ENCODE measurements at places on chromosomes 16 and 17.

DNA sequence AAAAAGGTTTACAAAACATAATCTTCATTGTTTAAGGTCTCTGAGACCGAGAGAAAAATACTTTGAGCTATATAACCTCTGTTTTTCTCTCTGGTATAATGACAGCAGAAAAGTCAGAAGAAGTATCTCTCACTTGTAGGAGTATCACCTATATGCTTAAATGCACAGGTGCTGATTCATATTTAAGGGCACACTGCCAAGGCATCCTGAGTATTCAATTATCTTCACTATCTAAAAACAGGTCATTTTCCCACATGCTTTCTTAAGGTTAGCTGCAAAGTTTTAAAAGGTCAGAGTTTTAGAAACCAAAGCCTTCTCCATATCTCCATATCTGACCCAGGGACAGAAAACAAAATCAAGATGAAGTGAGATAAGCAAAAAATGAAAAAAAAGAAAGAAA, 99.3 kb upstream of the C17orf78 start:
- no peak for DNase-seq

- DNase-seq, result no peak
Measured at GRCh38 chr17:41486809-41487530, 2.7 kb downstream of the KRT36 start.

GRCh38 chr17:37391146-37391545, 15.4 kb downstream of the C17orf78 start:
- DNase-seq, result no peak

- no peak for DNase-seq
Measured at GRCh38 chr16:73028721-73029361, 19.1 kb downstream of the ZFHX3 start.

DNA sequence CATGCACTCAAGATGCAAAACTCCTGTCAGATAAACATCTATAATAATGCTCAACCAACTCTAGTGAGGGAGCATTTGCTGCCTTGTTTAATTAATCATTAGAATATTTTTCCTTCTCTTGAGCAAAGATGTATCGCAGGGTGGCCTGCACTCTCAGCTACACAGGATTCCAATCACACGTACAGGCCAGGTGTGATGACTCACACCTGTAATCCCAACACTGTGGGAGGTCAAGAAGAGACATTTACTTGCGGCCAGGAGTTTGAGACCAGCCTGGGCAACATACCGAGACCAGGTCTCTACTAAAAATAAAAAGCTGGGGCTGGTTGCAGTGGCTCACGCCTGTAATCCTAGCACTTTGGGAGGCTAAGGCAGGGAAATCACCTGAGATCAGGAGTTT, 49.1 kb downstream of the ARHGAP17 start:
- DNase-seq, result no peak

DNA sequence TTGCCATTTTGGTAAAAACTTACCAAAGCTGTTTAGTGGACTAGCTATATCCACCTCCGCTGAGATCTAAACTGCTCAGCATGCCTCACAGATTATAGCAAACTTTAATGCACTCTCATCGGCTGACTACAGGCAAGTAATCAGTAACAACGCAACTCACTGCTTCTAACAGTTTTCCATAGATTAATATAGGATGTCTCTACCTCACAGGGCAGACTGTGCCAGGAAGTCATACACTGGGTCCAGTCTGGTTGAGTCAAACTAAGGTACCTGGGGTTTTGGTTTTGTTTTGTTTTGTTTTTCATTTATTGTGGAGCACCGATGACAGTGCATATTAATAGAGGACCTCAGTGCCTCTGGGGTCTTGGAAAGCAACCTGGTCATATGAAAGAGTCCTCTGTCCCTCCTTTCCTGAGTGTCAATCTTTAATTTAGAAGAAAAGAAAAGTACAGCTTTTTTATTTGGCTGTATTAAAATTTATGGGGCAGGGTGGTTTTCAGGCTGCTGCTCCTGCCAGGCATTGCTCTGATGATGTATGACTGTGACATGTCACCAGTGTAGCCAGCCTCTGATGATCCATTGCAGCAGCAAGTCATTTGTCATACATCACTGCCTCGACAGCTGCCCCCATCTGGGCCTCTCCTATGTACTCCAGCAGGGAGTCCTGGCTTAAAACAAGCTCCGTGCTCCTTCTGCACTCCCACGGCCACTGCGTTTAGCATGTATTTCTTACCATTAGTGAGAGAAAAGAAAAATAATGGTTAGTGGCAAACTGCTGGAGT, 854.1 kb downstream of the KCNJ2 start:
- no peak for DNase-seq

DNA sequence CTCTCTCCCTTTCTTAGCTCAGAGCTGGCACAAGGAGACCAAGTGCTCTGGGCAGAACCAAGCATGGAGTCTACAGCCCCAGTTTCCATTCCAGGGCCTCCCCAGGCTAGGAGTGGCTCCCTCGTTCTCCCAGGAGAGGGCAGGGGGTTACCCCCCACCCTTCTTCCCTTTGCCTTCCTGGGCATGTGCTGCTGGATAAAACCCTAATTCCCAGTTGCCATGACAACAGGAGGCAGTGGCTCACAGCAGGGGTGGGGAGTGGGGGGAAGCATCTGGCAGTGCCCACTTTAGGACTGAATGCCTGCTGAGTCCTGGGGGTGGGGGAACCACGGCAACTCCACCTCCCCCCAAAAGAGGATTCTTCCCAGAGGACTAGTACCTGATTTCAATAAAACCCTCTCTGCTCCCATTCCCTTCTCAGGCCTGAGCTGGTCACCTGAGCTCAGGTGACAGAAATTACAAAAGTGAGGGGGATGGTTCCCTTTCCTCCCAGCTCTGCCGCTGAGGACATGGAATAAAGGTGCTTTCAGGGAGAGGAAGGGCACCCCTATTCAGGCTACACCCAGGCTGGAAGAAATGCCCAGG, 1.8 kb downstream of the MPP2 start:
- DNase-seq, result no peak

GRCh38 chr17:35342276-35342675, 31.1 kb downstream of the SLFN11 start:
- DNase-seq, result no peak

DNA sequence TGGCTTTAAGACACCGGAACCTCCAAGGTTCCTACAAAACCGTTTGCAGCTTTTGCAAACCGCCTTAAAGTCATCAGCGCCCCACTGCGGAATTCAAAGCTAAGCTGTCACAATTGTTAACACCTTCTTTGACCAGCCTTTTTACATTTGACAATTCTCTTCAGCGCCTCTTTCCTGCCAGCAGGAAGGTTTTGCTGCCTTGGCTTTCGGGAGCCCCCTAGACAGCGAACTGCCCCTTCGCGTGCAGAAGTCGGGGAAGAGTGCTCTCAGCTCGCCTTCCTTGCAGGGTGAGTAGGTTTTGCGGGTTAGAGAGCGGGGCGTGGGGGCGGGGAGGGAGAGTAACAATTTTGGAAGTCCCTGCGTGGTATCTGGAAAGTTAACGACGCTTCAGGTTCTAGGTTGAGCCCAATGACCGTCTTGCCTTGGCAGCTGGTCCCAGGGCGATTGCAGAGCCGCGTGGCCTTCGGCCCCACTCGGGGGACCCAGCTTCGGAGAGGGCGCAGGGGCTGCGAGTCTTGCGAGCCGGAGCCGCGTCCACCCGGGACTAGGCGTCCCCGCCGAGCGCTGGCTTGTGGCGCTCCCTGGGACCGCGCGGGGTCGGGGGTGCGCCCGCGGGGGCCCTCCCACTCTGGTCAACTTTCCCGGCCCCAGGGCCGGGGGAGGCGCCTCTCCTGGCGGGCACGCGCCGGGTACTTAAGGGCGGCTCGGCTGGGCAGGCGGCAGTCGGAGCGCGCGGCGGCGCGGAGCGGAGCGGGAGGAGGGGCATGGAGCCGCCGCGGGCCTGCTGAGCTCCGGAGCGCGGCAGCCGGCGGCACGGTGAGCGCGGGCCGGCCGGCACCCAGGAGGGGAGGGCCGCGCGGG, at the start of gene HAS3:
HAS3 (plus strand) TSS at position 153 of the 861 bp plus-strand sequence. CDS start 3,743 bp downstream, outside the sequence.
- DNase-seq, result no peak

GRCh38 chr16:1706386-1707192, 594 bp downstream of the MAPK8IP3 start:
- no peak for DNase-seq

DNA sequence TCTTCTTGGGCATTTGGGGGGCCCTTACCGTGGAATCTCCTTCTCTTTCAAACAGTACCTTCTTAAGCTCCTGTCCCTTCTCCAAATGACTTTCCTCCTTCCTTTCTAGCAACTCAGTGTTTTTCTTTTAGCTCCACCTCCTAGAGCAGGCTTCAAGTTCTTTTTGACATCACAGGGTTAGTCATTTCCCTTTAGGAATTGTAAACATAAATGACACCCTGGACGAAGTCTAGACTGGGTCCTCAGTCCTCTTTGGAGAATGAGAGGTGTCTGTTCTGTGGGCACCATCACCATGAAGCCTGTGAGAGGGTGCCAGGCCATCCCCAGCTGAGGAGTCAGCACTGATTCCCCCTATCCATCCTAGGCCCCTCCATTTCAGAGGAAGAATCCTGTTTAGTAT, 94.7 kb downstream of the SALL1 start:
- DNase-seq, result no peak

DNA sequence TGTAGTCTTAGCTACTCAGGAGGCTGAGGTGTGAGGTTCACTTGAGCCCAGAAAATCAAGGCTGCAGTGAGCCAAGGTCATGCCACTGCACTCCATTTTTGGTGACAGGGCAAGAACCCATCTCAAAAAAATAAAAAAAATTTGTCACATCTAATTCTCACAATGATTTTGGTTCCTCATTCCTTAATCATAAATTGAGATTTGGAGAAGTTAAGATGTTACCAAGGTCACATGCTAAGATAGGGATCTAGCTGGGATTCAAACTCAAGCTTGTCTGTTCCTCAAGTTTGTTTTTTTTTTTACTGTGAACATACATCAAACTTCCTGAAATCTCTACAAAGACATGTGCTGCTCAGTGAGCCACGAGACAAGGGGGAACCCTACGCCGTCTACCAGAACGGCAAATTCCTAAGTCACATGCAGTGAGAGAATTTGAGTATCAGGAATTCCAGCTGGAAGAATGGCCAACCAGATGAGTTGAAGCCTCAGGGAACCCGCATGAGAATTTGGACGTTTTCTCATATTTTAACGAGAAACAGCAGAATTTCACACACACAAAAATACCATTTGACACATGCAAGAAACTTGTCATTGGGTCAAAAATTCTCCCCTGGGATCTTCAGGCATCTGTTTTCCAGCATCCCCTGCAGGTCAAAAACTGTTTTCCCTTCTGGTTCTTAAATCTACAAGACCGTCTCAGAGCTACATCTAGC, 414.1 kb upstream of the GOT2 start:
- DNase-seq, result no peak

DNA sequence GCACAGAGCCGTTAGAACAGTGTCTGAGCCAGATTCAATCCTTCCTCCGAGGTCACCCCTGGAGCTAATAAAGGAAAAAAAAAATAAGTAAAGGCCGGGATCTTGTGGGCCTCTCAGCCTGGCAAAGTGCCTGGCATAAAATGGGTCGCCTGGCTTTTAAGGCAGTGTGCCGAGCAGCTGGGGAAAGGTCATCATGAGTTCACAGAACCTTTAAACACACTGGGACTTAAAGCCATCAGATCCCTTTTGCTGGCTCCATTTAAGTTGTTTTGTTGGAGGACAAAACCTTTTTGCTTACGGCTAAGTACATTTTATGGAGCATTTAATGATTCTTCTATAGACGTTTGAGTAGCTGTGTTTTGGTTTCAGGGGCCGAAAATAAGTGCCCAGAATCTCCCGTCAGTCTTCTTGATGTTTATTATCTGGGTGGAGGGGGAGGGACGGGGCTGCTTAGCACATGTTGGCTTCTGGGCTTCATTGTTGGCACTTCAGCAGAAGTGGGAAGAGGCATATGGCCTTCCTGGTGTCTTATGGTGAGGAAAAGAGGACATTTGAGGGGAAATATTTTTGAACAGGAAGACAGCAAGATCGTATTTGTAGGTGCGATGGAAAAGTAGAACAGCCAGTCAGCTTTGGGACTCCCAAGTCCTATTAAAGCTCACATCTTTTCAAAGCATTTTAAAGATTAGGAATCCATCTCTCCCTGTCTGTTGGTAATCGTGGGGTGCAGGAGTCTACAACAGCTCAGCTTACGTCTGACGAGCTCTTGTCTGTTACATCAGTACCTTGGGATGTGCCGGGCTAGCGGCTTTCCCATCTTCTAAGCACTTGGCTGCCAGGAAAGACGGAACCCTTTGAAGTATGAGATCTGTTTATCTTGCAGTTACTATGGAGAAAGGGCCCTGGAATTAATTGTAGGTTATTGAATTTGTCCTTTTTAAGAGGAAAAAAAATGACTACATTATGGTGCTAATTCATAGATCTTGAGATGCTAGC, 31.1 kb downstream of the RBFOX1 start:
- no peak for DNase-seq

- no peak for DNase-seq
Measured at GRCh38 chr17:60941028-60941427, 263.4 kb downstream of the BCAS3 start.

- DNase-seq, result peak; percentile 54
Measured at GRCh38 chr16:58025351-58026138, at the start of gene MMP15. Gene MMP15, plus strand, starts transcription at chr16:58025754. Its CDS starts 597 bp downstream, at chr16:58026351.

GRCh38 chr16:86376837-86377236, 133.5 kb upstream of the FOXF1 start:
- no peak for DNase-seq

- DNase-seq, result no peak
Measured at GRCh38 chr17:28346199-28346580, 10.6 kb downstream of the TNFAIP1 start.

- DNase-seq, result no peak
Measured at GRCh38 chr17:44033861-44034408, 19.2 kb upstream of the TMEM101 start.

DNA sequence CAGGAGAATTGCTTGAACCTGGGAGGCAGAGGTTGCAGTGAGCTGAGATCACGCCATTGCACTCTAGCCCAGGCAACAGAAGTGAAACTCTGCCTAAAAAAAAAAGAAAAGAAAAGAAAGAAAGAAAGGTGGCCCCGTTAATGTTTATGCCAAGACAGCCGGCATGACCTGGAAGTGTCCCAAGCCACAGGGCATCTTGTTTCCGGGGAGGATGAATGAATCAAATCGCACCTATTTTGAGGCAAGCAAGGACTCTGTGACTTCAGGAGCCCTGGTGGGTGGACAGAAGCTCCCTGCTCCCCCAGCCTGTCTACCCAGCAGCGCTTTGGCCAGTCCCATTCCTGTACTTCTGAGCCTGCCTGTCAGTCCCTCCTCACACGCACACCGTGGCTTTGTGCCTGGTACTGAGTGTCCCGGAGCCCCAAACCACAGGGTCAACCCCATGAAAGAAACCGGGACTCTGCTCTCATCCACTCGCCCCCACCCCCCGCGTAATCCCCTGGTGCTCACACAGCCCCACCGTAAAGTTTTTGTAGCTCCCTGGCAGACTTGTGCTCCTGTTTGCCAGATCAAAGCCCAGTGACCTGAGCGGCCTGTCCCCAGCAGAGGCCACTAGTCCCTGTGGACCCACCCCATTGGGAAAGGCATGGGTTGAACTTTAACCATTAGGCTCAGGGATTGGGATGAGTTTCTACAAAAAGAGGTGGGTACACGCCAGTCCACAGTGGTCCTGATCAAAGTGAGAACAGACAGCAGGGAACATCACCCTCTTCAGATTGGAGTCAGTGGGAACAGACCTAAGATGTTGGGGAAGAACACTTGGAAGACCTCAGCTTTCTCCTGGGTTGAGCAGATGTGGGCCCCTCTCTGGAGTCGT, 19.3 kb downstream of the CD2BP2 start:
- no peak for DNase-seq
